ENCODE measurements at places on chromosomes 2 and 18. TPM values are rescaled to one million over a fixed set of nuclear protein-coding genes. Genes with fewer than 3 reads are reported as not detected.
A peak's percentile ranks its signal among the peaks of the same experiment; 100 is the strongest.

DNA sequence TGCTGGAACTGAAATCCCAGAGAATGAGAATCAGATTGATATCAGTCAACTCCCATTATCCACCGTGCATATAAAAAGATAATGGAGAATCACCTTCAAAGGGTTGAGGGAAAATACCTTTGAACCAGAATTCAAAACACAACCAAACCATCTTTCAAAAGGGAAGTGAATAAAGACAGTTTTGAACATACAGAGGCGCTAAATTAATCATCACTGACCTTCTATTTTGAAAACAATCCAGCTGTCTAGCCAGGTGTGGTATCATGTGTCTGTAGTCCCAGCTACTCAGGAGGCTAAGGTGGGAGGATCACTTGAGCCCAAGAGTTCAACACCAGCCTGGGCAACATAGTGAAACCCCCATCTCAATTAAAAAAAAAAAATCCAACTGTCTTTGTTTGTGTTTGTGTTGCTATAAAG lies 63.6 kb downstream of the TRABD2A start:
- no peak overlapping the region for H3K27ac ChIP-seq
- no peak for DNase-seq
- no peaks in the 10 kb centered on the region for H3K36me3 ChIP-seq
- H3K4me3 ChIP-seq, result no peak overlapping the region
- no peaks in the 10 kb centered on the region for H3K4me1 ChIP-seq

The MROH2A gene
- not detected for polyA plus RNA-seq

DNA sequence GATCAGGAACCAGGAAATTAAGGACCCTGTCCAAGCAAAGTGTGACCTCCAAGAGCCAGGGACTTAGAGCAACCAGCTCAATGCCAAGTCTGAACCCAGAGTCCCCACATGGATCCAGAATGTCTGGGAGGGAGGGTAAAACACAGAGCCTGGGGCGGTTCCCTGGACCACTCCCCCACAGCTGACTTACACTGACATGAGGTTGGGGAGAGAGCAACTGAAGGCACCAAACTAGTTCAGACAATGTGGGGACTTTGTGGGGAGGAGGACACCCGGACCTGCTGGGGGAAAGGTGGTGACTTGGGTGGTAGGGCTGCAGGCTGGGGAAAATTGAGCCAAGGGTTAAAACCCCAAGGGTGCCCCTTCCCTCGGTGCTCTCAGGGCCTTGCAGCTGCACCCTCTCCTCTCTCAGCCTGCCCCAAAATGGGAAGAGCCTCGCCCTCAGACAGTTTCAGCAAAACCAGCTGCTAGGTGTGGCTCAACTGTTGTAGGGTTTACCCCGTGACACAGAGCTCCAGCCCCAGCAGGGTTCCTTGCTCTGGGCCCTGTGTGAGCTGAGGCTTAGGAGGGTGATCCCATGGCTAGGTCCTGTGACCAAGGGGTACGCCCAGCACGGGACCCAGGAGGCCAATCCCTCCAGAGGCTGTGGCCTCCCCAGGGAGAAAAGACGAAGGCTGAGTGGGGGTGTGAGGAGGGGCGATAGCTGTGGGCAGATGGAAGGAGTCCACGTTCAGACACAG lies 28.6 kb downstream of the MARCO start:
- H3K27me3 ChIP-seq, result no peaks in the 10 kb centered on the region
- H3K4me1 ChIP-seq, result no peaks in the 10 kb centered on the region
- DNase-seq, result no peak
- no peaks in the 10 kb centered on the region for H3K36me3 ChIP-seq
- H3K27ac ChIP-seq, result no peak overlapping the region
- H3K4me3 ChIP-seq, result no peak overlapping the region

The GAD1 gene
- 18.3 TPM for polyA plus RNA-seq

The GALNT5 gene
- polyA plus RNA-seq, result 0.07 TPM

The SOCS6 gene
- 4.3 TPM for polyA plus RNA-seq

The REL gene
- 0.51 TPM for polyA plus RNA-seq

GRCh38 chr2:126776255-126776654 lies 120.3 kb downstream of the GYPC start:
- H3K27me3 ChIP-seq, result no peaks in the 10 kb centered on the region
- DNase-seq, result no peak
- no peaks in the 10 kb centered on the region for H3K36me3 ChIP-seq
- H3K4me3 ChIP-seq, result peak overlapping the region; percentile 75
- H3K4me1 ChIP-seq, result no peaks in the 10 kb centered on the region

The ATP8B1 gene
- 13.4 TPM for polyA plus RNA-seq

The LIMS4 gene
- 5.8 TPM for polyA plus RNA-seq

- H3K4me1 ChIP-seq, result peaks cover 5% of the 10 kb centered on the region
- no peaks in the 10 kb centered on the region for H3K27me3 ChIP-seq
- H3K36me3 ChIP-seq, result no peaks in the 10 kb centered on the region
- no peak overlapping the region for H3K27ac ChIP-seq
- no peak for DNase-seq
Observed at GRCh38 chr2:146939991-146940685, 904.7 kb upstream of the ACVR2A start.

The GPN1 gene
- 10.6 TPM for polyA plus RNA-seq

The CHRND gene
- not detected for polyA plus RNA-seq

- no peaks in the 10 kb centered on the region for H3K27me3 ChIP-seq
- no peaks in the 10 kb centered on the region for H3K4me1 ChIP-seq
- DNase-seq, result no peak
- H3K36me3 ChIP-seq, result no peaks in the 10 kb centered on the region
- no peak overlapping the region for H3K4me3 ChIP-seq
Observed at GRCh38 chr2:166765141-166765540, 123.1 kb upstream of the XIRP2 start.

- H3K4me3 ChIP-seq, result no peak overlapping the region
- H3K27ac ChIP-seq, result no peak overlapping the region
- DNase-seq, result no peak
Observed at GRCh38 chr2:101401326-101401665, 14.0 kb upstream of the CREG2 start.

DNA sequence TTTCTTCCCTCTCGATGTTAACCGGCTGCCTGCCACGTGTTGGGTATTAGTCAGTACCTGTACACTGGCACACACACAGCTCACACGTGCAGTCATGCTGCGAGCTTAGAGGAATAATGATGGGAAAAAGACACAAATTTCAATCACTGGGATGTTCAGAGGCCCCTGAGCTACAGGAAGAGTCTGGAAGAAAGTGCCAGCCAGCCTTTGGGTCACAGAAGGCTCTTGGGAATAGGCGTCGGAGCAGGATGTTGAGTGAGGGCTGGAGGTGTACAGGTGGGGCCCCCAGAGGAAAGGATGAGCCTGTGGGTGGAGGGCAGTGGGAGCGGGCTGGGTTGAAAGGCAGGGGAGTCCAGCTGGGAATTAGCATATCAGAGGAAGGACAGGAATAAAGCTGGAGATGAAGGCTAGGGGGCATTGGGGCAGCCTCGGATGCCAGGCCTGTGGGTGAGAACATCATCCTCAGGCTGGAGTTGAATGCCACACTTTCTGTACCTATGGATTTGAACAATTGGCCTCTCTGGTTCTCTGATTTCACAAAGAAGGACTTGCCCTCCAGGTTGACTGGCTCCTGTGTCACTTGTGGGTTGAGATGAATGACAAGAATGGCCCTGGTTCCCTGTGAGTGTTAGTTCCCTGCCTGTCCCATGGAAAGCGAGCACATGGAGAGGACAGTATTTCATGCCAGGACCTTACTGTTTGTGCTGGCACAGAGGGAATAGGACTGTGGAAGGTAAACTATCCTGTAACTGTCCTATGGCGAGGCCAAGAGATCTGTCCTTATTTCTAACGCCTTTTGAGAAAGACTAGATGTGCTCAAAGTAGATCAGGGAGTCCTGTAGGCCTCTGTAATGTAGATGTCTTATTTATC lies 40.6 kb downstream of the GREB1 start:
- H3K27ac ChIP-seq, result no peak overlapping the region
- H3K4me1 ChIP-seq, result no peaks in the 10 kb centered on the region
- H3K4me3 ChIP-seq, result no peak overlapping the region
- no peaks in the 10 kb centered on the region for H3K36me3 ChIP-seq
- no peak for DNase-seq
- H3K27me3 ChIP-seq, result no peaks in the 10 kb centered on the region

The SKA1 gene
- 0.40 TPM for polyA plus RNA-seq

The CHST9 gene
- polyA plus RNA-seq, result 0.18 TPM

DNA sequence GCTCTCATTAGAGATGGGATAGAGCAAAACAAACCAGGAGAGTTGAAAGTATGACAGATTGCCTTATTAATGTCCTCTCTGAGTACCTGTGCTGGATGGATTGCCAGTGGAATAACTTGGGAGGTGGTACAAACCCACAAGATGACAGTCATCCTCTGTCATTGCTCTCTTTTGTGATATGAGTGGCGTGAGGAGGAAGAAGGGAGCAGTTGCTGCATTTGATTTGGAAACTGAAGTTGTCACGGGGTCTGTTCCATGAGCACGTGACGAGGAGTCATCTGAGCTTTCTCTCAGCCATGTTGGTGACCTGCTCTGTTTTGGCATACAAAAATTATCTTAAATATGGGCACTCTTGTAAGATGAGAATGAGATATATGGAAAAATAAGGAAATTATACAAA lies 204.9 kb downstream of the FAM210A start:
- no peak overlapping the region for H3K27ac ChIP-seq
- no peaks in the 10 kb centered on the region for H3K36me3 ChIP-seq
- no peak overlapping the region for H3K4me3 ChIP-seq
- H3K27me3 ChIP-seq, result no peaks in the 10 kb centered on the region

The VAMP5 gene
- polyA plus RNA-seq, result 118 TPM

DNA sequence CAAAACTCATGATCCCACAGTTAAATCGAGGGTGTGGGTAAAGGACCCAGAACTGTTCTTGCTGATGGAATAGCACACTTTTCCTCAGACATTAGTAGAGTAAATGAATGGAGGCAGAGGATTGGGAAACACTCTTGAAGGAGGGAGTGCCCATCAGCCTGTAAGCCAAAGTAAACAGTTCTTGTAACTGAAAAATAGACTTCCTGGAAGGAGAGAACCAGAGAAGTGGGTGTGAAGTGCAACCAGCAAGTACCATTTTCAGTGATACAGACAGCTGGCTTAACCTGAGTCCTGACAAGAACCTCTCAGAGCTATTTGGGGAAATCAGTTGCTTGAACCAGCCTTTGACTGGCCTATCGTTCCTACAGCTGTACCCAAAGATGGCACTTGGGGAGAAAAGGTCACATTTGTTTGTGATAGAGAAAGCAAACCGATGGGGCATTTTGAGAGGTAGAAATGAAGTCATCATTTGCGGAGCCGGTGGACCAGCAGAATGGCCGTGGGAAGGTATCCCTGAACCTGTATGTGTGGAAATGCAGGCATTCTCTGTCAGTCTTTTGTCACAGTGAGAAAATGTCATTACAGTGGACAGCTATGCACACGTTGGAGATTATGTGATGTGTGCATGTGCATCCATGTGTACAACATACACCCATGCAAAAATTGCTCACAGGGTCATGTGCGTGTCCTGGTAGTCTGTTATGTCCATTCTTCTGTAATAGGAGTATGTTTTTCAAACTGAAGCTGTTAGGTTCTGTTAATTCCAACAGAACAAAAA lies 17.8 kb downstream of the CRIM1 start:
- H3K4me3 ChIP-seq, result no peak overlapping the region
- DNase-seq, result no peak
- H3K27me3 ChIP-seq, result no peaks in the 10 kb centered on the region
- H3K4me1 ChIP-seq, result peaks cover 10% of the 10 kb centered on the region

- H3K27me3 ChIP-seq, result peaks cover 9% of the 10 kb centered on the region
- no peaks in the 10 kb centered on the region for H3K36me3 ChIP-seq
- no peak overlapping the region for H3K27ac ChIP-seq
- H3K4me1 ChIP-seq, result peaks cover 12% of the 10 kb centered on the region
- H3K4me3 ChIP-seq, result no peak overlapping the region
Observed at GRCh38 chr2:219440388-219441256, 6.0 kb downstream of the SPEG start.

DNA sequence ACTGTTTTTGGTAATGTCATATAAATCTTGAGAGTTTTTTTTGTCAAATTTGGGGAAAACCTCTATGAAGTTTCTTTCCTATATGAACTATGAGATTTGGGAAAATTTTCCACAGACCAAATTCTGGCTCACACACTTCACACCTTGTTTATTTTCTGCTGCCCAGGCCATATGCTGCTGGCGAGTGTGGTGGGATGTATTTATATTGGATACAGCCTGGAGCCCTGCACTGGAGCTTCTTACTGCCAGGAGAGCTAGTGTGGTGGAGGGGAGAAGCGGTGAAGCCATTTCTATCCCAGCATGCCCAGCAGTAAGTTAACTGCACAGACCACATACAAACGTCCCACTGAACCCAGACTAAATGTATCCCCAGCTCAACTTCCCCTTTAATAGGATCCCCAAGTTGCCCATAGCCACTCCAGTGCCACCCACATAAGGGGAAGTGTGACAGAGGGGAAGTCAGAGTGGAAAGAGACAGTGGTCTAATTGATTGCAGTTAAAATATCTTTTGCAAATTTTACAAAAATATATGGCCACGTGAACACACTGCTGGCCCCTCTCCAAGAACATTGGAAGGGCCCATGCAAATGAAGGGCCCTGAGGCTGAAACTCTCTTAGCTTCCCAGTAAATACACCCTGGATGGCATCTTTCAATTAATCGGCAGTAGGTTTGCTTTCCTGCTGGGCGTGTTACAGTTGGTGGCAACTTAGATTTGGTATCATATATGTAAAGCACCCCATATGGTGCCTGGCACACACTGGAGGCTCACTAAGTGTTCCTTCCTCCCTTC lies 146.6 kb upstream of the ITGA6 start:
- no peak for DNase-seq
- H3K27me3 ChIP-seq, result no peaks in the 10 kb centered on the region
- H3K27ac ChIP-seq, result no peak overlapping the region
- peaks cover 12% of the 10 kb centered on the region for H3K4me1 ChIP-seq

GRCh38 chr2:45845566-45845965 lies 194.1 kb downstream of the PRKCE start:
- no peaks in the 10 kb centered on the region for H3K36me3 ChIP-seq
- H3K27ac ChIP-seq, result no peak overlapping the region
- H3K4me3 ChIP-seq, result no peak overlapping the region
- no peaks in the 10 kb centered on the region for H3K4me1 ChIP-seq
- DNase-seq, result no peak

DNA sequence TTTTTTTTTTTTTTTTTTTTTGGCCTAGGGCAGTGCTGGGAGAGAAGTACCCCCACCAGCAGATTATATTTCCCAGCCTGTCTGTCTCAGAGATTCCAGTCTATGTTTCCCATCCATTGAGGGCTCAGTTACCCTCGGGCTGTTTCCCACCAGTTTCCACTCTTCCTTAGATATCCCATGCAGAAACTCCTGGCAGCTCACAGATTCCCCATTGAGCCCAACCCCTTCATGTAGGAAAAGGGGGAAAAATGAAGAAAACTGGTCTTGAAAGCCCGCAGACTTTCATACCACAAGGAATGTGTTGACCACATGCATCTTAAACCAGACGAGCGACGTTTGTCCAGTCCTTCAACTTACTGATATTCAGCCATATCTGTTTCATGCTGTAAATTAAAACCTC lies 15.2 kb downstream of the ASXL3 start:
- H3K27ac ChIP-seq, result no peak overlapping the region
- no peaks in the 10 kb centered on the region for H3K4me1 ChIP-seq
- no peaks in the 10 kb centered on the region for H3K27me3 ChIP-seq

The CRYGD gene
- polyA plus RNA-seq, result not detected

- H3K27ac ChIP-seq, result no peak overlapping the region
- no peak for DNase-seq
- no peak overlapping the region for H3K4me3 ChIP-seq
- peaks cover 86% of the 10 kb centered on the region for H3K27me3 ChIP-seq
- peaks cover 28% of the 10 kb centered on the region for H3K4me1 ChIP-seq
Observed at GRCh38 chr2:44940732-44941464, 604 bp upstream of the SIX3 start.
